HAP-1 (cell line): ENCODE measurements at places on chromosomes 1 and 21.

DNA sequence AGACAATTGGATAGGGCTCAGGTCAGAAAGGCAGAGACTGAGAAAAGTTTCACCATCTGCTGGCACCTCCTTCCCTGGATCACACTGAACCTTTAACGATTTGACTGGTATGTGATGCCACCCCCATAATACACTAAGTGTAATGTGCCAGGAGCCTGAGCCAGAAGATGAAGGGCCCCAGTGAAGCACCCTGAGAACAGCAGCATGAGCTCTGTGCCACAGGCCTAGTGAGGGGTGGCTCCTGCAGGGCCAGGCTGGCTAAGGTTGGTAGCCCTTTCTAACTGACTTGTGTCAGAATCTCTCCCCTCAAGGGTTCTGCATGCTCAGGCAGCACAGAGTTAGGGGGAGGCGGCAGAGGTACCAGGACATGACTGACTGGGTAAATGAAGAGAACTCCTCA is 38.9 kb downstream of the ARHGEF11 start:
- DNase-seq = no peak

- no peak for DNase-seq
These were observed 10.8 kb downstream of the TNNT2 start for GRCh38 chr1:201366696-201367095.

GRCh38 chr1:21069549-21069948 is 107.1 kb downstream of the EIF4G3 start:
- DNase-seq = no peak

GRCh38 chr1:162733336-162733590 is 57.2 kb upstream of the HSD17B7 start:
- no peak for DNase-seq

GRCh38 chr1:200873116-200873670 is 412 bp downstream of the GPR25 start:
- no peak for DNase-seq

DNA sequence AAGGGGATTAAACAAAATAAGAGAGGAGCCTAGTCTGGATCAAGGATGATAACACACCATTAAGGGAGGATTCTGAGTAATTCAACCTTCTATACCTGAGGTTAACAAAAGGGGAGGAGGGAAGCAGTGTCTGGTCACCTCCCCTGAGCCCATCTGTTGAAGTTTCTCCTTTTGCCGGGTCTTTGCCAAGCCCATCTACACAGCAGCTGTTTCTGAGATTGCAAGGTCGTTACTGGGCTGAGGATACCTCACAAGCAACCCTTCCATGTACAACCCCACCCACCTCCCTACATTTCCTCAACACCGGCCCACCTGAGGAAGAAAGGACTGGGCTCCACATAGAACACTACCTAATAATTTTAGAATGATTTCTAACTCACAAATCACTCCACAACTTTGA is 26.3 kb downstream of the LRRC52 start:
- DNase-seq = no peak

DNA sequence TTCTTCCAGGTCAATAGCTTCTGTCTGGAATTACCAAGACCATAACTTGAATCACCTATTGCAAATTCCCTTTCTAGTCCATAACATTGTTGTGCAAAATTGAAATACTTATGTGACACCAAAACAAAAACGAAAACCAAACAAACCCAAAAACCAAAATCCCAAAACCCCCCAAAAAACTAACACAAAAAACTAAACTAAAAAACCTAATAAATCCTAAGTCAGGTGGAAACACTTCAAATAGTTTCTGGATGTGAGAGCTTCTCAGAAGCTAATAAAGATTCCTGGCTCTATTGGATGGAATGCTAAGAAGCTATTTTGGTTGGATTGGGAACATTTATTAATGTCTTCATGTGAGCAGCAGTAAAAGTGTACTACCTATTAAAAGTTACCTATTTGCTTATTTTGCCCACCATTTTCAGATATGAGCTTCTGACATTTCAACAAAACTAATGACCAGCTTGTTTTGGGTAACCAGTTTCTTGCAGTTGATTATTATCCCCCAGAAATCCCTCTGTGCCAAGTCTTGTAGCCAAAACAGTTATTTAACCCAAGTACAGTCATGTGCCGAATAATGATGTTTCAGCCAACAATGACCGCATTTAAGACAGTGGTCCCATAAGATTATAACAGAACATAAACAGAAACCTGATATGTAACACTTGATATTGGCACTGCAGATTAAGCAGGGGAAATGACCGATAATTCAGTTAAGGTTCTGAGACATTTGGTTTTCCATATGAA is 76.4 kb downstream of the LTN1 start:
- no peak for DNase-seq

- no peak for DNase-seq
These were observed 18.1 kb upstream of the USP24 start for GRCh38 chr1:55233145-55233777.

- DNase-seq = peak; percentile 76
These were observed 481.8 kb downstream of the USP25 start for GRCh38 chr21:16211339-16212303.

DNA sequence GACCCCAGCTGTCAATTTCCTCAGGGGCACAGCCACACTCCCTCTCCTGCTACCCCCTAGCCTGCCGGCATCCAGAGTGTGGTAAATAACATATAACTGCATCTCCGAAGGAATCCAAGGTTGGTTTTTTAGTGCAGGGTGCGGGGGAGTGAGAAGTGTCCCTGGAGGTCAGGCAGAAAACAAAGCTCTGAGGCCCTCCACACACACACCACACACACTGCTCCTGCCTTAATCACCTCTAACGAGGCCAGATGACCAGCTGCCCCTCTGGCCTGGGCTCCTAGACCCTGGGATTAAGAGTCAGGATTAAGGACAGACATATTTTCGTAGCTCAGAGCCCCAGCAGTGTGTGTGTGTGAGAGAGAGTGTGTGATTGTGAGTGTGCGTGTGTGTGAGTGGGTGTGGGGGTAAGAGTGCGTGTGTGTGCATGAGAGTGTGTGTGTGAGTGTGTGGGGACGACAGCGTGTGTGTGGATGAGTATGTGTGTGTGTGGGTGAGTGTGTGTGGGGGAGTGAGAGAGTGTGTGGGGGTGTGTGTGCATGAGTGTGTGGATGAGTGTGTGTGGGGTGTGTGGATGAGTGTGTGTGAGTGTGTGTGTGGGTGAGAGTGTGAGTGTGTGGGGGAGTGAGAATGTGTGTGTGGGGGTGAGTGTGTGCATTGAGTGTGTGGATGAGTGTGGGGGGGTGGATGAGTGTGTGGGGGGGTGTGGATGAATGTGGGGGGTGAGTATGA is 14.6 kb downstream of the SDC3 start:
- no peak for DNase-seq

- DNase-seq = no peak
These were observed 39.5 kb upstream of the DIPK1A start for GRCh38 chr1:93000751-93001175.

DNA sequence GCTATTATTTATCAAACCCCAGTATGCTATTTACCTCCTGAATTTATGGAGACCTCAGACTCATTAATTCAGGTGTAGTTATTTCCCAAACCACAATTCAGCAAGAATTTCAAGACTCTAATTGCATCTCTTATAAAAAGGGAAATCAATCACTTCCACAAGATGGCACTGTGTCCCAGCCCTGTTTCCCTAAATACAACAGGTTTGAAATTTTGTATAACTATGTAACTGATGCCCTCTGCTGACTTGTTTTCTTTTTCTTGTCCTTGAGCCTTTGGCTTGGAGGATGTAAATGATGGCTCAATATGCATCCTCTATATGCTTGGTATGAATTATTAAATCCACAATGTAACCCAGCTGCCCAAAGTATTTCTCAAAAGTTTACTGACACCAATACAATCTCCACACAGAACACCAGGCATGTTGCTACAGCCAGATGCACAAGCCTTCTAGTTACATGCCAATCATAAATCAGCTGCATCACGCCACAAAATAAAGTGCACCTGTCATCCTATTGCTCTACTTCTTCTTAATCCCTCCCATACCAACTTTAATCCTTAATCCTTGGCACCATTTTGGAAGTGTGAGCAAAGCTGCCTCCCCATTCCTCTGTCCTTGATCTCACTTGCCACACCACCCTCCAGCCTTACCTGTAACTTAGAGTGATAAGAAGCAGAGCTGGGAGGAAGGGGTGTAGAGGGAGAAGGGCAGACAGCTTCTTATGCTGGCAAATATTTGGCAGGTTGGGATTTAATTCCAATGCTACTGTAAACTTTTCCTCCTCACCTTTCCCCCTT is 9.0 kb downstream of the C1orf105 start:
- DNase-seq = peak; percentile 52
